ENCODE measurements at places on chromosomes 3 and 15.

DNA sequence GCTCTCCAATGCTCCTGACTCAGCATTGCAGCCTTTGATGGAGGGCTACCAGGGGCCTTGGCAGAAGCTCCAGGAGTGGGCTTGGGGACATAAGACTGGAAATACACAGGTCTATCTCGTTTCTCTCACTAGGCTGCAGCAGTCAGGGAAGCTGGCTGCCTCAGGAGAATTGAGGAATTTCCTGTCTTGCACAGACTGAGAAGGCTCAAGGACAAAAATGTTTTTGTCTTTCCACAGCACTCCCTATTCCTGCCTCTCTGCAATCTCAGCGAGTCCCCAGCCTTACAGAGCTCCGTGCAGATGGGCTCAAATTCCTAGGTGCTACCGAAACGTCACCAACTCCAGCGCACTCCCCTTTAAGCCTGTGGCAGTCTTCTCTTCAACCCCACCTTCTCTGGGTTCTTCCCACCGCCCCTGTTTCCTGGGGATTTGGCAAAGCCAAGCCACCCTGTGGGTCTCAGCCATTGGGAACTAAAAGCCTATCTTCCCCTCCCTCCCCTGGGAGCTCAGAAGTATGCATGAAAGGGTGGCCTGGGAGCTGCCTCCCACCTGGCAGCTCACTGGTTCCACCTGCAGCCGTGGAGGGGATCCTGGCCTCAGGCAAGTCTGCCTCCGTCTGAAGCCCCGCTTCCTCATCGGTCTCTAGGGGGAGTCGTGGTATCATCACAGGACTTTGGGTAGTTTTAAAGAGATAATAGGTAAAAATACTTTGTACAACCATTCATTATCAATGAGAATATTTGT is 322.6 kb upstream of the FRG2C start:
- no peak for DNase-seq

DNA sequence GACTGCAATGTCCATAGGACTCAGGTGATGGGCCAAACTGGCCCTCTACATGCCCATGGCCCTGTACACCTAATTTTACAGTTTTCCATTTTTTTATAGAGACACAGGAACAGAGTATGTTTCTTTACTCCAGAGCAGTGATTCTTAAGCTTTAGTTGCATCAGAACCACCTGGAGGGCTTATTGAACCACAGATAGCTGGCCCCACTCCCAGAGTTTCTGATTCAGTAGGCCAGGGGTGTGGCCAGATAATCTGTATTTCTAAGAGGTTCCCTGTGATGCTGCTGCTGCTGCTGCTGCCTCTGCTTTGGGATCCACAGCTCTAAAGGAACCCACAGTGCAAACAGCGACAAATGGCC is 5.1 kb downstream of the RBP1 start:
- DNase-seq = peak; percentile 46

GRCh38 chr3:123760817-123761216 is 123.3 kb downstream of the MYLK start:
- peak; percentile 50 for DNase-seq

DNA sequence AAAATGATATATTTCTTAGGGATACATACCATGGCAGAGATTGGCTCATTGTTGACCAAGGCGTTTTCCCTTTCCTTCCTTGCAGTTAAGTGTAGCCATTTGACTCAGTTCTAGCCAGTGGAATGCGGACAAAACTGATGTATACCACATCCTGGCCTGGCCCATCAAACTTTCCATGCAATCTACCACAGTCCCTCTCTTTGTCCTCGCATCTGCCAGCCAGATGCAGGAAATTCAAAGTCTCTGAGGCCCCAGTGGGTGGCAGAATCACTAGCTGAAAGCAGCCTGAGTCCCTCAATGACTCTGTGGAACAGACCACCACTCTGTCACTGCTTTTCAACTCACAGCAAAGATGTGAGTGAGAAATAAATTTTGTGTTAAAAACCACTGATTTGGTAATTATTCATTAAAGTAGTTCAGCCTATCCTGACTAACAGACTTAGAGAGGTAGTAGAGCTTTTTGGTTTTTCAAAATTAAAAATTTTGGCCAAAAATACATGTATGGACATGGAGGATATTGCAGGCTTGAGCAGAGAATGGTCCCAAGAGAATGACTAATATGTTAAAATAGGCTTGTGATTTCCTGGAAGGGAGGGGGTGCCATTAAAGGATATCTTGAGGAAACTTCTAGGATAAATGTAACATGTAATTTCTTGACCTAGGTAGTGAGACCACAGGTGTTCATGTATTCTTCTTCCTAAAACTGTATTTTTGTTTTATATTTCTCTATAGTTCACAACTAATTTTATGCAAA is 10.9 kb downstream of the LRRFIP2 start:
- peak; percentile 96 for DNase-seq

GRCh38 chr3:59424268-59425010 is 374.6 kb upstream of the CFAP20DC start:
- DNase-seq = peak; percentile 53

DNA sequence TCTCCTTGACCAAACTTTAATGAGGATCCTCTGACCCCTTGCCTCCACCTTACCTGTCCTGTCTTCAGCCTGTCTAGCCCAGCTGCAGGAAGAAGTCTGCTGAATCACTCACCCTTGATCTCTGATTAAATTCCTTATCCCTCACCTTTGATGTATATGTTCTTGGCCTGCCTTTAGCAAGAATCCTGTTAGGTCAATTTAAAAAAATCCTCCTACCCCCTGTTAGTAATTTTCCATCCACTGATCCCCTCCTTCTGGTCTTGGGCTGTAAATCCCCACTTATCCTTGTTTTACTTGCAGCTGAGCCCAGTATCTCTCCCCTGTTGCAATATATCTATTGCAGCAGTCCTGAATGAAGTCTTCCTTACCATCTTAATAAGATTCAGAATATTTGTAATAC is 39.0 kb downstream of the MYH15 start:
- no peak for DNase-seq

DNA sequence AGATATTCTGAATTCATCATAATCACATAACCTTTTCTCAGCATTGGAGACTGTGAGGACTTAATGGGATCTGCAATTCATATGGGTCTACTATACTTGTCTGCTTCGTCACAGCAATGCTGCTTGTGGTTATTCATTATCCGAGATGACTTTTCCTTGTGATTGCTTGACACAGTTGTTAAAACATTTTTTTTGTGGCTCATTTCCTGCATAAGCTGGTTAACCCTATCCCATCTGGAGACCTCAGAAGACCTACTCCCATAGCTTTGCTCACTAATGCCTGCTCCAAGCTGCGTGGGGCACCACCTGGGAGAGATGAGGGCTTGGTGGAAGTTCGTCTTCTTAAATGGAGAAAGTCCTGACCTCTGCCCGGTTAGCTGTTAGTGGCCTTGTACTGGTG is 360.8 kb downstream of the CHST2 start:
- DNase-seq = peak; percentile 45

DNA sequence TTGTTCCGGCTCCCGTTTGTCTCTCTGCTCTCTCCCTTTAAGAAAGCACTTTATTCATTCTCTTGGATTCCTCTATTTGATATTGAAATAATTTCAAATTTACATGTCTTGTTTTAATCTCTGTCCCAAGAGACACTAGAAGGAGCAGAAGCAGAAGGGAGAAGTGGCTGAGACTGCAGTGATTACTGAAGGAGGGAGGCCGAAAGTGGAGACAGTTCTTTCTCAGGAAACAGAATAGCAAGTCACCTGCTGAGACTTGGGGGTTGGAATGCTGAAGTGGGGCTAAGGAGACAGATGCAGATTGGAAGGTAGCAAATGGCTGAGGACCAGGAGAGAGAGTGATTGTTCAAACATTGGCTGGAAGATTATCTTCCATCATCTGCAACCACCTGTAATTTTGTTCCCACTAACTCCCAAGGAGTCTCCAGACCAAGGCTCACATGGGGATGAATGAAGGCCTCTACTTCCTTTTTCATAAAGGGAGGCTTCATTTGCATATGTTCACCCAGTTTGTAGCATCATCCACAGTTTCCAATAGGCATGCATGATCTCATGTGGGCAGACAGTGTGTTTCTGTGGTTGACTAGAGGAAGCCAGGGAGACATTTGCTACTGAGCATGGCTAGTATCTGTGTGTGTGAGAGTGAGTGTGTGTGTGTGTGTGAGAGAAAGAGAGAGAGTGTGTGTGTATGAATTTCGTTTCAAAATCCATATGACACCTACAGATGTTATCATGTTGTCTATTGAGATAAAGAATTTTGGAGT is 24.0 kb downstream of the LTF start:
- no peak for DNase-seq

DNA sequence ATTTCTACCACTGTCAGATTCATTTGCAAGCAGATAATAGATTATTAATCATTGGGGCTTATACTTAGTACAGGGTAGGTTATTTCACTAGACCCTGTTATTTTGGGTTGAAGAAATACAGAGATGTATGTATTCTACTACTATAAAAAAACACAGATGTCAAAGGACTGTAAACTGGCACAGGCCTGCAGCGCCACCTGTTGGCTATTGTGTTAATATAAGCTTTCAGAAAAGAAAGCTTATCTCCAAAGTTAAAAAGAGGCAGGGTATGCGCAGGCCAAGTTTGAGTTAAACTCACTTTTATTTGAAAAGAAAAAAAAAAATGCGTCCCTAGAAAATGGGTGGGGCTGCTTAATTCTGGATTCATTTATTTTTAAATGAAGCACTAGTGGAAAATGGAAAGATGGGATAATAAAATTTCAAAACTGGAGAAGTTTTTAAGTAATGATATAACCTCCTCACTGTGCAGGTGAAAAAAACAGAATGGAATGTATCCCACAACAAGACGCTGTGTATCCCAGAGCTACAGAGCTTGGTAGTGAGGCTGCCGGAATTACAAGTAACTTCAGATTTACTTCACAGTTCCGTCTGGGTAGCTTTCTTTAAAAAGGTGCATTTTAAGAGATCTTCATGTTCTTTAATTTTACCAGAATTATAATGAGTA is 407.2 kb upstream of the TGFBR2 start:
- peak; percentile 60 for DNase-seq

- DNase-seq = peak; percentile 18
Measured at GRCh38 chr3:110126065-110126464, 788.7 kb upstream of the DPPA4 start.

DNA sequence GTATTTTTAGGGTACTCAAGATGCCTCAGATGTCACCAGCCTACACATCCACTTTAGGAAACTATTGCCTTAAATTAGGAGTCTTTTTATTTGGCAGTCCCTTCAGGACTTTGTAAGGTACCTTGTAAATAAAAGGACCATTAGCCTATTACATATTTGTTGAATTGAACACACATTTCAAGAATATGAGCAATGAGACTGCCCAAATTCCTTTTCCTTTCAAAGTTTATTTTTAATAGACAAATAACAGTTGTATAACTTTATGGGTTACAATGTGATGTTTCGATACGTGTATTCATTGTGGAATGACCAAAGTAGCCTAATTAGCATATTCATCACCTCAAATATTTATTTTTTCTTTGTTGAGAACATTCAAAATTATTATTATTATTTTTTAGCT is 176.7 kb upstream of the PDZRN3 start:
- DNase-seq = peak; percentile 26

- DNase-seq = no peak
Measured at GRCh38 chr15:45572617-45573016, 14.6 kb upstream of the BLOC1S6 start.

- DNase-seq = peak; percentile 33
Measured at GRCh38 chr3:178454726-178455125, 81.5 kb upstream of the KCNMB2 start.

DNA sequence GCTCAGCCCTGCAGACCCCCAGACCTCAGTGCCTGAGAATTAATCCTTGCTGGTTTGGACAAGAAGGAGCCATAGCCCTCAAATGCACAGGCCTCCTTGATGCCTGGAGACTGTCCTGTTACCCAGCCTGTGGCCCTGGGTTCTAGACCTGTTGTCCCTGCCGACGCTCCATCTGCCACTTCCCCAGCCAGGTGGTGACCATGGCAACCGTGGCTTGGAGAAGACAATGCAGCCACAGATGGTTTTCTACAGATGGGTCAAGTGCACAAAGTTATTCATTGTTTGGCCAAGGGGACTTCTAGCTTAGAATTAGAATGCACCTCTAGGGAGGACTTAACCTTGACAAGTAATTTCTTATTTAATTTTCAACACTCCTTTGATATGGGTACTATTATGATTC is 297.1 kb downstream of the UACA start:
- DNase-seq = no peak

DNA sequence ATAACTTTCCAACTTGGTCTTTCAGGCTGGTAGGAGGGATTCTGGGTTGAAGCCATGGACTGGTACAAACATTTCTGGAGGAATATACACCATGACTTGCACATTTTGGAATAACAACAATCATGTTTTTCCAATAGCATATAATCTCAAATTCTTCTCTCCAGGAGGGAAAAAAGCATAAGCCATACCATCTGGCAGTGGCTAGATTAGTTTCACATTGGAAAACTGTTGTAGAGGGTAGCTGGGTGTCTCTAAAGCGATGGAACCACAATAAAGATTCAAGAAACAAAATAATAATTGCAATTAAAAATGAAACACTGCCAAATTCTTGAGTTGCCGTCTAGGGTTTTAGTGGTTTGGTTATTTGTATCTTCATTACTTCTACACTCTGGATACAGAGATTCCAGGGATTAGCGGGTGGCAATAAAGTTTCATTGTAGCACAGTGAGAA is 278.5 kb upstream of the RASGRP1 start:
- DNase-seq = peak; percentile 16

GRCh38 chr15:67082007-67082536 is 16.7 kb downstream of the SMAD3 start:
- DNase-seq = no peak

DNA sequence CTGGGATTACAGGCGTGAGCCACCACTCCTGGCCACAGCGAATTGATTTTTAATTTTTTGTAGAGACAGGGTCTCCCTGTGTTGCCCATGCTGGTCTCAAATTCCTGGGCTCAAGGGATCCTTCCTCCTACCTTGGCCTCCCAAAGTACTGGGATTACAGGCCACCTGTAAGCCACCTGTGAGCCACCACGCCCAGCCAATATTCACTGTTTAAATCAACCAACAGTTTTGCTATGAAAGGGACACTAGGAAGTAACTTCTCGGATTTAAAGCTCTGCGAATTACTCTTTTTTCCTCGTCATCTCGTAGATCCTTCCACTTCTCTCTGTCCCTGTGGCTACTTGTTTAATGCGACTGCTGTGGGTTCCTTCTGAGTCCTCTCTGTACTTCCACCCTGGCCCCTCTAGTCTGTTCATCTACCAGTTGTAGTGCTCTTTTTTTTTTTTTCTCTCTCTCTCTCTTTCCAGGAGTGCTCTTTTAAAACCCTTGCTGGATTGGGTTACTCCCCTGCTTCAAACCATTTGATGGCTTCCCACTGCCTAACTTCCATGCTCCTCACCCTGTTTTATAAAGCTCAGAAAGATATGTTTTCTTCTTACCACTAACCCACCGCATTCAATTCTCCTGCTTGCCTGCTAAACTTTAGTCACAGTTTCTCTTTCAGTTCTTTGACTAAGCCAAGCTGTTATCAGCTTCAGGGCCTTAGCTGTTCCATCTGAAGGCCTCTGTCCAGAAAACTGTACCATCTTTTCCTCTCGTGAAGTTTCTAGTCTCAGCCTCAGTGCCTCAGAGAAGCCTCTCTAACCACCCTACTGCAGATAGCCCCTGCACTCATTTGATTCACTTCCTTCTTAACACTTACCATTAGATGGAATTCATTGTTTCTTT is 12.4 kb downstream of the RTF1 start:
- no peak for DNase-seq

All from EL (cell line).